HT1080 (cell line): ENCODE measurements at places on chromosomes 5 and 9.
A peak's percentile ranks its signal among the peaks of the same experiment; 100 is the strongest.

- no peak for DNase-seq
Observed at GRCh38 chr9:136577941-136578625, 32.2 kb upstream of the NOTCH1 start.

GRCh38 chr5:52010454-52010853, 627.2 kb downstream of the ISL1 start:
- no peak for DNase-seq

DNA sequence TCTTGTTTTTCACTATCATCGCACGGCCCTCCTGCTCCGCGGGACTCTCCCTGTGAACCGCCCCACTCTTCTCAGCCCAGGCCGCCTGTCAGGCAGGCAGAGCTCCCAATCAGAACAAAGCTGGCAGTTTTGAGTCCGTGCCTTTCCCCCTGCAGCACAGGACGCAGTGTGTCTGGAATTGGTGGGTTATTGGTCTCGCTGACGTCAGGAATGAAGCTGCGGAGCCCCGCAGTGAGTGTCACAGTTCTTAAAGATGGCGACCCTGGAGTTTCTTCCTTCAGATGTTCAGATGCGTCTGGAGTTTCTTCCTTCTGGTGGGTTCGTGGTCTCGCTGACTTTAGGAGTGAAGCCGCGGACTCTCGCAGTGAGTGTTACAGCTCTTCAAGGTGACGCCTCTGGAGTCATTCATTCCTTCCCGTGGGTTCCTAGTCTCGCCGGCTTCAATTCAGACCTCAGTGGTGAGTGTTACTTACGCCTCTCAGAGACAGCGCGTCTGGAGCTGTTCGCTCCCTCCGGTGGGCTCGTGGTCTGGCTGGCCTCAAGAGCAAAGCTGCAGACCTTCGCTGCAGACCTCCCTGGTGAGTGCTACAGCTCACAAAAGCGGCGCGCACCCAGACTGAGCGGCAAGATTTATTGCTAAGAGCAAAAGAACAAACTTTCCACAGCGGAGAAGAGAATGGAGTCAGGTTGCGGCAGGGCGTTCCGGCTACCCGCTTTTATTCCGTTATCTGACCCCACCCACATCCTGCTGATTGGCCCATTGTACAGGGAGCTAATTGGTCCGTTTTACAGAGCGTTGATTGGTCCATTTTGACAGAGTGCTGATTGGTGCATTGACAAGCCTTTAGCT, 7.4 kb downstream of the ZDHHC11B start:
- DNase-seq, result no peak

GRCh38 chr9:121707477-121708424, 56.3 kb downstream of the DAB2IP start:
- DNase-seq, result peak; percentile 48

DNA sequence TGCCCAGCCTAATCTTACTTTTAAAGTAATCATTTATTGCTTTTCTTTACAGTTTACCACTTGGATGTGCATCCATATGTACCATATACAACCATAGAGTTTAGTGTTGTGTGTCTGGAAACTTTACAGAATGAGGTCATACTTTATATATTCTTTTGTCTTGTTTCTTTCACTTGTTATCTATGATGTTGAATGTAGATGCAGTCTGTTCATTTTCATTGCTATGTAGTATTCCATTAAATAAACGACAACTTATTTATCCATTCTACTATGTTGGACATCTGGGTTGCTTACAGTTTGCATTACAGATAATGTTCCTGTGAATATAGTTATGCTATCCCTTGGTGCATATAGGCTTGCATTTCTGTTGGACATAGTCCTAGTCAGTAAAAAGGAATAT, 21.3 kb upstream of the SMIM15 start:
- no peak for DNase-seq

DNA sequence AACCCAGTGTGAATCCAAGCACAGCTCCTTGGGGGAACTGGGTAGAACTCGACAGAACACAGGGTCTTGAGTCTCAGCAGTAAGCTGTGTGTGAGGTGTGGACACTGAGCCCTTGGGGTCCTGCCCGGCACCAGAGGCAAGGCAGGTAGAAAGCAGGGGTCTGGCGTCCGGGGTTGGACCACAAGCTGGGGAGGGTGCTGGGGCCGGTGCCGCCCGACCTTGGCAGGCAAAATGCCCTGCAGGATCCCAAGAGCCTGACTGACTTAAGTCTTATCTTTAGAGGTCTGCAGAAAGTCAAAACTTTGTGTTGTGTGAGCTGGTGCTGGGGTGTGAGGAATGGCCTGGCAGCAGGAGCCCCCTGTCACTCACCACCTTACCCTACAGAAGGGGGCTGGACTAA, 49.3 kb downstream of the HABP4 start:
- DNase-seq, result no peak

GRCh38 chr9:37946971-37947370, 43.0 kb upstream of the SLC25A51 start:
- no peak for DNase-seq

DNA sequence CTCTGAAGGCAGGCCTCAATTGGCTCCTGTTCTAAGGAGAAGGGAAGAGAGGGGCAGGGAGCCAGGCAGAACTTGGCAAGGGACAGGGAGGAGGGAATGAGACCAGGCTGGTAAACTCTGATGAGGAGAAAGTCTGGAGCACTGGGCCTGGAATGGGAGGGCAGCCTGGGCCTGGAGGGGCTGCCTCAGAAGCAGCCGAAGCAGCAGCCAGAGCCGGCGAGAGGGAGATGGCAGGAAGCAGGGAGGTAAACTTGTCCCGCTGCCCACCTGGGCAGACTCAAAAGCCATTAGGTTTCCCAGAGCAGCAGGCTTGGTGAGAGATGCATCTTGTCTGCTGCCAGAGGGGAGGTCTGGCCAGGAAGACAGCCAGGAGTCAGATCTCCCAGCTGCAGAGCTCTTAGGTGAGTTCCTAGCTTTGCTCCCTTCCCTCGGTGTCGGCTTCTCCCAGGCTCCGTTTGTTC, 37.0 kb upstream of the CRB2 start:
- no peak for DNase-seq

- DNase-seq, result no peak
Observed at GRCh38 chr5:14745753-14746152, 81.2 kb downstream of the OTULIN start.

DNA sequence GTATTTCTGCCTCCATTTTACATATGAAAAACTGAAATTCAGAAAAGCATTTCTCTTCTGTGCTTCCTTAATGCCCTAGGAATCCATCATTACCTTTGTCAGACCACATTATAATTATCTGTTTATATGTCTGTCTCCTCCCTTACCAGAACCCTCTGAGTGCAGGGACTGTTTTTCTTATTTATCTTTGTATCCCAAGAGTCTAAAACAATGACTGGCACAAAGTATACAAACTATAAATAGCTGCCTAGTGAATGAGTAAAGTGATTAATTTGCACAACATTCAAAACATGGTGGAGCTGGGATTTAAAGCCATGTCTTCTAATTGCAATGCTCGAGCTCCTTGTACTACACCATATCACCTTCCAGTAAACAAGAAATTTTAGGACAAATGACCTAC, 49.3 kb upstream of the HK3 start:
- no peak for DNase-seq

DNA sequence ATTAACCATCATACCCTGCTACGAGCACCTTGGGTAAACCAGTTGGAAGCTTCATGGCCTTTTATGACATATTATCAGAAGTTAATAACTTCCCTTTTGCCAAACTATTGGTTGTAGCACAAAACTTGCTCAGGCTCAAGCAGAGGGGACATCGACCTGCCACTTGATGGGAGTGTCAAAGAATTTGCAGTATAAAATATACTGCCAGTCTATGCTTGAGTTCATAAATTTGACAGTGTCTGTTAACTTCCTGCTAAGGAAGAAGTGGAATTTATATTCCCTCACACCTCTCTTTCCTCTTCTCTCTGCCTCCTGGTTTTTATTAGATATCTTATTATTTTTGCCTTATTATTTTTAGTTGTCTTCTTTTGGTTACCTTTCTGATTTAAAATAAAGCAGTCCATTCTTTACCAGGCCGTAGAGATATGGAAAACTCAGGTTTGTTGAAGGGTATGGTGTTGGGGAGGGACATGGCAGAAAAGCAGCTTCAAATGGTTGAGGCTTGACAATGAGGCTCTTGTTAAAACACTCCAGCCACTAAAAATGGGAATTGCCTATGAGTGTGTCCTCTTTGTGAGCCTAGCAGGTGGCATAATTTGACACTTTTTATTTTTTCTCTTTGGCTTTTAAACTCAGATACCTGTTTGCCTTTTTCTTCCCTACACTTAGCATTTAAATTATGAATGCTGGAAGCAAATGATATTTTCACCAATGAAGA, 298.0 kb downstream of the DOCK8 start:
- DNase-seq, result no peak

GRCh38 chr9:127734247-127734746, 797 bp downstream of the TOR2A start:
- DNase-seq, result no peak

DNA sequence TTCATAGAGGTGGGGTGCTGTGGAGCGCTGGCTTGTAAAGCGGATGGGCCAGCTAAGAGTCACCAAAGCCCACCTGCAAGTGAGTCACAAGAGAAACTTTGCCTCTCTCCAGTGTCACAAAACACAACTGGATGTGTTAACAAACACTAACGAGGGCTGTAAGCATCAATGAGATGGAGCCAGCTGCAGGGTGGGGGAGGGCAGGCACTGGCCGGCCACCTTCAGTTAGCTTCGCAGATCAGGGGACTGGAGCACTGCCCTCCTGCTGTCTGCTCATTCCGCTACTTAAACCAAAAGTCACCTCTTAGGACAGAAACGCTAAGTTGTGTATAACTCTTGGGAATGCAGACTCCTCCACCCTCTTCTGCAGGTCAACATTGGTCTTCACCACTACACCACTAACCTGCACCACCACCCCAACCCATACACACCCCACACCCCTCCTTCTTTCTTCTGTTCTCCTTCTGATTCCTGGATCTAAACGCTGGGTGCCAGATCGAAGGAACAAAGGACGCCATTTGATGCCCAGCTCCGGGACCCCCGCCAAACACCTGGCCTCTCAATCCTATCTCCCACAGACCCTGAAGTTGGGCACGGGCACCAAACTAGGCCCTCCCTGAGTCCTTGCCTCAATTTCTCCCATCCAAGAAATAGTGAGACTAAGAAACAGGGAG, 2.1 kb downstream of the ARSI start:
- no peak for DNase-seq

DNA sequence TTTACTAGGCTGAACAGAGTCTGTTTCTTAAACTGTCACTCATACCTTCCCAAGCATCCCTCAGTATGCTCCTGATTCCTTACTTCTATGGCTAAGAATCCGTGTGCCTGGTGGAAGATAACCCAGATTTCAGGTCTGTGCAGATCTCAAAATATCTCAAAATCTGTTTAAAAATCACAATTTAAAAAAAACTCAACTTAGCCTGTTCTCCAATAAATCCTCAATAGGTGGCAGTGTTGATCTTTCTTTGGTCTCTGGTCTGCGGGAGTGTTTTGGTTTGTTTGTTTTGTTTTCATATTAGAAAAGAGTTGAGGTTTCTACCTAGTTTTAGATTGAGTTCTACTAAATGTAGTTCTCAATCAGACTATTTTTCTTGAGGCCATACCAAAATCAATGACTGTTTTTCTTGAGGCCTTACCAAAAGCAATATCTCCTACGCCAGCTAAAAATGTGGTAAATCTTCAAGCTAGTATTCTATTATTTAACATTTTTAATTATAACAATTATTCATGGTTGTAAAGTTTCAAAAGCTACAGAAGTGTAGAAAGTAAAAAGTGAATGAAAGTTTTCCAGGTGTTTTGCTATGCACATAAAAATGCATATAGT, 57.9 kb downstream of the TGFBR1 start:
- peak; percentile 25 for DNase-seq
